Stimulated activated CD8-positive, alpha-beta memory T cell treated with anti-CD3 and anti-CD28 coated beads, Interleukin-15, amount 100 ng/mL, for 4 hours (primary cell): ENCODE measurements at places on chromosomes 12 and 14.
A peak's percentile ranks its signal among the peaks of the same experiment; 100 is the strongest.

DNA sequence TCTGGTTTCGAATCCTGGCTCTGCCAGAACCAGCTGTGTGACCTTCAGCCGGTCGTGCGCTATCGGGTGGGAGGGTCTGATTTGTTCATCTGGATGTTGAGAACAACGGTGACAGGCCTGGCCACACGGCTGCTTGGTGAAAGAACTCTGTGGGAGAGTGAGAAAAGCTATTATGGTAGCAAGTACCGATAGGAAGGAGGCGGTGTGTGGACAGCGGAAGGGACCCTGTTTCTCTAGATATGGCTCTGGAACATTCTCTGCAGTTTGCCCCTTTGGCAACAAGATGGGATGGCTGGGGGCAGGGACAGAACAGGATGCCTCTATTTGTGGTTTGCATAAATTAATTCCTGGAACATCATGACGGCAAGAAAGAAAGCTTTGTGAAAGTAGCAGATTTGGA is 347.3 kb downstream of the AACS start:
- DNase-seq: no peak

DNA sequence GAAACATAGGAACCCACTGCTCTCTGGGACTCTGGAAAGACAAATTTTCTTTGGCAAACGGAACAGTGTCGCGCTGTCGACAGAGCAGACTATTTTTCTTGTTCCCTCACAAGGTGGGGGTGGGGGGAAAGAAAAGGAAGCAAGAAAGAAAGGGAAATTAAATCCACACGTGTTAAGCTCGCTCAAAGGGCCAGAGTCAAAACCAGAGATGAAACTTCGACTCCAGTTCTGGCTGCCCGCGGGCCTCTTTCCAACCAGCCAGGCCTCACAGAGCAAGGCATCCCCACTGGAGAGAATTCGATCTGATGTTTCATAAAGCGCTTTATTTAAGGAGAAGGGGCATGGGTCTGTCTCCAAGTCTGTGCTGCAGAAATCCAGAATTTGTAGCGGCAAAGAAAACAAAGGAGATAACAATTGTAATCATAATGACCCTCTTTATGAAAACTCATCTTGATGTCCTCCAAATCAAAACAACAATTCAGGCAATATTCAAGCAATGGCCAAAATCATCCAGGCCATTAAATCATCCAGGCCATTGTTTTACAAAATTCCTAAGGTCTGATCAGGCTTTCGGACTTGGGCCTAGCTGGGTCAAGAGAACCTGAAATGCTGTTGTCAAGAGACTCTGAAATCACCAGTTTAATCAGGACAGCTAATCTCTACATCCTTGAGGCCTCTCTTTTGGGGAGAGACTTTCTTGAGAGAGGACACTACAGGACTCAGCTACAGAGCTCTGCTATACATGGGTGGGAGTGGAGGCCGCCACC is 5.3 kb upstream of the TBX5 start:
- DNase-seq: no peak

- no peak for DNase-seq
Measured at GRCh38 chr12:56315249-56315621, 553 bp downstream of the CNPY2 start.

- DNase-seq: no peak
Measured at GRCh38 chr14:99264691-99265450, 7.1 kb downstream of the BCL11B start.

- DNase-seq: no peak
Measured at GRCh38 chr12:29771165-29771564, 12.6 kb downstream of the TMTC1 start.

DNA sequence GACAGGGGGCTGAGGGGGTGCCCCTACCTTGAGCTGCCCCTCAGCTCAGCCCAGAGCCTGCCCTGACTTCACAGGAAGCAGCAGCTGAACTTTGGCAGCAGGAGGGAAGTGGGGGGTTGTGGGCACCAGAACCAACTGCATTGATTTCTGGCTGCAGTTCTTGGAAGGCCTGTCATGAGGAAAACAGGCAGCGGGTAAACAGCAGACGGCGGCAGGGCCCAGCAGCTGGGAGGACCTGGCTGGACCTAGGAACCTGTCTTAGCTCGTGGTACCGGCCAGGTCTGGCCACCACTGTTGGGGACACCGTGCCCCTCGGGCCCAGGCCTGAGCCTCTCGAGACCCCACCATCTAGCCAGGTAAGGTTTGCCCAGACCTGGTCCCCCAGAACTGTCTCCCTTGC is 154.2 kb upstream of the MYL2 start:
- no peak for DNase-seq

GRCh38 chr14:21572604-21573003 is 7.3 kb downstream of the OR10G3 start:
- DNase-seq: no peak

DNA sequence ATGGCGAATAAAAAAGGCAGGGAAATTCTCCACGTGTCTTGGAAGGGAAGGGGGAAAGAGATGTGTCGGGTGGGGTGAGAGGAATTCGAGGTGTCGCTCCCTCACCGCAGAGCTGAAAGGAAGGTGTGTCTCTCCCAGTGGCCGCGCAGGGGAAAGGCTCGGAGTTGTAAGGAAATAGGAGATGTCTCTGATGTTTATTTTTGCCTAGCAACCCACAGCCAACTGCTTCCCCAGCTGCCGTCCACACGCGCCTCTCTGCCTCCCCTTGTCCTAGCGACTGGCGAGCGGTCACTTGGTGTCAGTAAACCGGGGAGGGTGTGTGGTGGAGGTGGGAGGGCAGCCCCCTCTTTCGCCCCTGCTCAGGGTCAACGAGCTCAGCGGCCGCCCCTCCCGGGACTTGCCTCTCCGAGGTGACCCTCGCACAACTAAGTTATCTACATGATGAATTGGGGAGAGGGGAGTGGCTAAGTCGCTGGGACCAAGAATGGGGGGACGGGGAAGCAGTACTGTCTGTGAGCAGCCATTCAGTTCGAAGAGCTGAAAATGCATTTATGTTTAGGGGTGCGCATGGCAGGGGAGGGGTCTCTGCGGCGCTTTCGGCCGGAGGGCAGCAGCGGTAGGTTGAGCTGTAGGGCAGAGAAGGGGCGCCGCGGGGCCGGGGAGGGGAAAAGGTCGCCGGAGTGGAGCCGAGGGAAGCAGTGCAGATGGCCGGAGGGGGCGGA is 585 bp upstream of the DYRK2 start:
- peak; percentile 15 for DNase-seq
